Sciatic nerve (tissue), 2 donors: ENCODE measurements at places on chromosomes 2 and 18. TPM values are rescaled to one million over a fixed set of nuclear protein-coding genes. Genes with fewer than 3 reads are reported as not detected.

GRCh38 chr18:64409511-64409910 is 260.6 kb upstream of the LINC00305 start:
- DNase-seq: no peak

DNA sequence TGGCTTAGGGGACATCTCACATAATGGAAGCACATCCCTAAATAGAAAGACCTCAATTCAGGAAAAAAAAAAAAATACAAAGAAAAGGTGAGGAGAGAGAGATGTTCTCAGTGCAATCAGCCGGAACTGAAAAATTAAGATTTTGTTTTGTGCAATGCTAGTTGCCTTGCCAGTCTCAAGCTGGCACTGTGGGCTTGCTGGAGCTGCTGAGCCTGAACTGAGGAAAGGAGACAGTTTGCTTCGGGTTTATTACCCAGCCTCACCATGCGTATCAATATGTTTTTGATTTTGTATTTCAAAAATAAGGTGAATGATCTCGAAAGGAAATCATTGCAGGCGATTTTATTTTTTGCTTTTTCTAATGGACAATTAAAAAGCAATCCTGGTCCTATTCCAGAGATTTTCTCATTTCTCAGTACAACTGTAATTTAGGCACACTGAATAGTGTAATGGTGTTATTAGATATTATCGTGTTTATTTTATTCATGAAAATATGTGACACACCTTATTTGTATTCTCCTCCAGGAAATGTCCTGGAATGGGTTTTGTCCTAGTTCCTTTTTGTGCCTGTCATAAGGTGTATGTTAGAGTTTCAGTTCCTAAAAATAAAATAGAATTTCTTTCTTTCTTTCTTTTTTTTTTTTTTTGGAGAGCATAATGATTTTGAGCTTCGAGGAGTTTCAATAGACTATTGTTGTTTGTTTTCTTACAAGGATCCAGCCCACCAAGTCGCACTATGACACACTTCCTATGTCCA is 72.8 kb upstream of the ZEB2 start:
- no peak for DNase-seq

GRCh38 chr2:175206866-175207265 is 25.4 kb upstream of the ATP5MC3 start:
- no peak for DNase-seq

DNA sequence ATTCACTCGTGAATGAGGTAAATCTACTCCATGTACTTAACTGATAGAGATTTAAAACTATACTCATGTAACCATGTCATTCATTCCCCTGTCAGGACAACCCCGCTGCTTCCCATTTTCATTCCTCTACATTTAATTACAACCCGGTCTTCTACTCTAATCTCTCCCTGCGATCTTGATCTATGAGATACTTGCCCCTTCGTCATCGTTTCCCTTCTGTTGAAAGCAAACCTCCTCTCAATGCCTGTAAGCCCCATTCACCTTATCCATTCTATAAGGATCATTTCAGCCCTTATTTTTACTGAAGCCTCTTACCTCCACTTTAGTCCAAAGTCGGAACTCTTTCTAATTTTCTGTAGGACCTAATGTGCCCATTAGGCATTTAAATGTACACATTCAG is 492.6 kb downstream of the DPP10 start:
- no peak for DNase-seq

DNA sequence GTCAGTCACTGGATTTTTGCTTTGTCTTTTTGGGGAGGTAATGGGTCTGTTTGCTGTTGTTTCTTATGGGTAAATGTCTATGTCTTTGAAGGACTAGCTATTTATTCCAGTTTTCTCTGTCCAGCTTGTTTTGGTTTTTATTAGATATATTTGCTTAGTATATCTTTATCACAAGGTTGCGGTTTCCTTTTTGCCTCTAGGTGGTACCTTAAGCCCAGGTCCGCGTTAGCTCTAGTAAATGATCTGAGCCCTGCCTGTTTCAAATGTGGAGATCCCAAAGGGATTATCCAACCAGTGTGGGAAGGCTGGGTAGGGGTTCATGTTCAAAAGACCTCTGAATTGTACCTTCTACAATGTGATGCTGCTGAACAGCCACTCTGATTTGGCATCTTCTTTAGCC is 114.5 kb downstream of the MYO3B start:
- DNase-seq: no peak

GRCh38 chr2:158043181-158043948 is 58.3 kb upstream of the UPP2 start:
- DNase-seq: no peak

IL36RN gene
- not detected for total RNA-seq

DNA sequence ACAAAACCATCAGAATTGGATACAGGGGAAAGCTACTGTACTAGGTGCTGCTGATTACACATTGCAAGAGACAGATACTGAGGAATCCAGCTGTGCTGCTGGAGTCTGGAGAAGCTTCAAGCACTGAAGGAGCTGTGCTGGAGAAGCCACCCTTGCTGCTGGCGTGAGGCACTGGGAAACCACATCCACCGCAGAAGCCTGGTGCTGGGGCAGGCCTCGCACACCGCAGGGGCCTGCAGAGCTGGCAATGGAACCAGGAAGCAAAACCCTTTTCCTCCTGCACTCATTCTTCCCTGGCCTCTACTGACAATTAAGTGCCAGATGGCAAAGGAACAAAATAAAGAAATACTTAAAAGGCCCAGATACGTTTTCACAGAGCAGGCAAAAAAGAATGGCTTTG is 94.4 kb upstream of the MSH6 start:
- no peak for DNase-seq
